ENCODE measurements at places on chromosomes 5 and 9.

GRCh38 chr9:110192531-110193261 lies 15.3 kb downstream of the C9orf152 start:
- peak; percentile 97 for DNase-seq

DNA sequence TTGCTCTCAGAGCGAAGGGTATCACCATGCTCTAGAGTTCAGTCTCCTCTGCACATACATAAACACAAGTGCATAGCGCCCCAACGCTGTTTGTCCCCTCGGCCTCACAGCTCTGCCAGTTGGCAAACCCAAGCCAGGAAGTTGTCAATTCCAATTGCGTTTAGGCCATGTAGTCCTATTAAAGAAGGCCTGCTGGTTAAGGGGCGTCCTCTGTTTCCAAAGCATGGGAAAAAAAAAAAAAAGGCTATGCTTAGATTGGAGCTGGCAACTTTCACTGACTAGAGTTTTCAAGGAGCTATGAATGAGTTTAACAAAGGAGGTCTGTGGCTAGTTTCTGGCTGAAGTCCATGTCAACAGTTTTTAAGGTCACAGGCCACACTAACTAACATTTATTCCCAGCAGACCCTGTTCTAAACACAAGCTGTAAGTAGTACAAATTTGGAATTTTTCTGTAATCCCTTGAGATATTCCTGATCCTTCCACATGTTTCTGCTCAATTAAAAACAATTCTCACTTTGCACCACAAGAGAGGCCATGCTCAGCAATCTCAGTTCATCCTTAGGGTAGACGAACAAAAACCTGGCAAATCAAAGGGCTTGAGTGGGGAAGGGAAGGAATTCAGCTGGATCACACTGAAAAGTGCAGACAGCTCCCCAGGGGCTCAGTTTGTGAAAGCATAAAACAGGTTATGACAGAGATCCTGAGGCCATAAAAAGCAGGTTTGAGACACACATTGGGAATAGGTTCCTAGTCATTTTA lies 187.7 kb downstream of the DENND1A start:
- DNase-seq, result peak; percentile 85

DNA sequence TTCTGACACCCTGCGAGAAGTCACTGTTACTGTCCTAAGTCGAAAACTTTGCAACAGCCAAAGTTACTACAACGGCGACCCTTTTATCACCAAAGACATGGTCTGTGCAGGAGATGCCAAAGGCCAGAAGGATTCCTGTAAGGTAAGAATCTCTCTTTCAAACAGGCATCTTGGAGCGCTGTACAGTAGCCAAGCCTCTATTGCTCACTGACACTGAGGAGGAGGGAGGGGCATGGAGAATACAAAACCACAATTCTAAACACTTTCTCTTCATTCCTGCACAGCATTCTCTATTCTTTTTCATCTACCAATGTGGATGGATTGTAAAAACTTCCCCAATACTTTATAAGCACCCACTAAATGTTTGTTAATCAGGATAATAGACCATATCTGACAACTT lies 7.4 kb downstream of the GZMK start:
- no peak for DNase-seq

DNA sequence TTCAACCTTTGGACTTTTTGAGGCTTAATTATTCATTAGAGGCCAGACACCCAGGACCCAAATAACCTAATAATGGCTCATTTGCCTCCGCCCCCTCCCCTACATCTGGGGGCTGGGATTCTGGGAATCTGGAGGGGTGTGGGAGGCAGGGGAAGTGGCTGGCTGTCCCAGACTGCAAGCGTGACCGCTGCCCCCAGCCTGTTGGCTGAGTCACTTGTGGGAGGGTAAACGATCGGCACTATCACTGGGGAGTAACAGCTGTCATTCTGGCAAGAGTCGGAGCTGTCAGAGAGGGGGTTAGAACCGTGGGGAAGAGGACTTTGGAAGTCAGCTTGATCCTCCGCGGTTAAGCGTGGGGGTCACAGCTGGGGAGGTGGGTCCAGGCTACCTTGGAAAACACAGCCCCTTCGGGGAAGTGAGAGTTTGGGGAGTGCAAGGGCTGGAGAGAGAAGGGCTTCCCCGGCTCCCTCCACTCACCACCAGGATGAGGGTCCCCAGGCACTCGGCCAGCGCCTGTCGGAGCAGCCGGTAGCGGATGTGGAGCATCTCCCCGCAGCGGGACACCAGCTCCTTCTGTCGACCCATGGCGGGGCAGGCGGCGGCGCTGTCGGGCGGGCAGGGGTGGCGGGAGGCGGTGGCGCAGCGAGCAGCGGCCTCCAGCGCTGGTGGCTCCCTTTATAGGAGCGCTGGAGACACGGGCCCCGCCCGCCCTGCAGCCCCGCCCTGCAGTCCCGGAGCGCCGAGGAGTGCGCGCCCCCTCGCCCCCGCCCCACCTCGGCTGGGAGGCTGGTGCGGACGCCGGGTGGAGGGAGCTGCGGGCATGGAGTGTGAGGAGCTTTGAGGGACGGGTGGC lies at the start of gene AQP3:
Gene AQP3, minus strand, starts transcription at position 648 of the 853 bp plus-strand sequence. Its CDS starts 63 bp downstream, at position 585.
- peak; percentile 76 for DNase-seq

DNA sequence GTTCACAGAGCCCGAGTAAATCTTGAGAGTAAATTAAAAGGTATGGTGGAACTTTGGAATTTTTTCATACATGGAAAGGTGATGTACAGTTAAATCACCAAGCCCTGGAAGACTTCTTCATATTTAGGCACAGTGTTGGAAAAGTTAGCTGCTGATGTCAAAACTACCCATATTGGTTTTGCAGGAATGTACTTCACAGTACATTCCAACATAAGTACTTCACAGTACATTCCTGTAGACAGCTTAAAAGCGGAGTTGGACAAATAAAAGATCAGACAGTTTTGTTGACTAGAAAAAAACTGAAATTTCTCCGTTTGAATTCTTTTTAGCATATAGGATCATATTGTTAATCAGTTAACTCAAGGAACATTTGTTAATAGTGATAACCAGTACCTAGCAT lies 1.8 kb downstream of the RANBP17 start:
- no peak for DNase-seq

DNA sequence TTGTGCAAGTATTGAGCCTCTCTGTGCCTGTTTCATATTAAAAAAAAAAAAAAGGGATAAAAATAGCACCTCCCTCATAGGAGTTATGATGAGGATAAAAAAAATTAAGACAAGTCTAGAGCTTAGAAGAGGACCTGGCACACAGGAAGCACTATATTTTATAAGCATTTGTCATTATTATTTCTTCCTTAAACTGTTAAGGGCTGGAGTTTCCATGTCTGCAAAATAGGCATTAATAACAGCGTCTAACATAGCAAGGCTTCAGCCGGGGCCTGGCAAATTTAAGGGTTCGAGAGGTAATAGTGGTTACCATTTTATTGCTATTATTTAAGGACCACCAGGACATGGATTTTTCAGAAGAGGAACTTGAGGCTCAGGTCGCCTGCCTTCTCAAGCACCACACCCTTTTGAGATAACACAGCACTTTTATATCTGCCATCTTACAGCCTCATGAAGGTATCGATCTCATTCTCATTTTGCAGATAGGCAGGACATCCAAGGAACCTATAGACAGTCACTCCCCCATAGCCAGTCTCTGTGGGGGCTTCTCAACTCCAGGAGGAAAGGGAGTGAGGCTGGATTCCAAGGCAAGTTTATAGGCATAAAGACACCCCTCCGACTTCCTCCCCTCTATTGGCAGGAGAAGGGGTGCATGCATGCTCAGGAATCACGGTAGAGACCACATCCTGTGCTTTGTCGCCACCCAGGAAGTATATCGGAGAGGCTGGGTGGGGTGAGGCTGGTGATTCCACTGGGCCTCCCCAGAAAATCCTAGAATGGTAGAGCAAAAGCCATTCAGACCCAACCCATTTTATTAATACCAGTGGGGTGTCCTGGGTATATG lies 2.4 kb downstream of the ANXA6 start:
- DNase-seq, result peak; percentile 16

GRCh38 chr5:171484460-171484899 lies 65.0 kb downstream of the FGF18 start:
- DNase-seq, result peak; percentile 56

DNA sequence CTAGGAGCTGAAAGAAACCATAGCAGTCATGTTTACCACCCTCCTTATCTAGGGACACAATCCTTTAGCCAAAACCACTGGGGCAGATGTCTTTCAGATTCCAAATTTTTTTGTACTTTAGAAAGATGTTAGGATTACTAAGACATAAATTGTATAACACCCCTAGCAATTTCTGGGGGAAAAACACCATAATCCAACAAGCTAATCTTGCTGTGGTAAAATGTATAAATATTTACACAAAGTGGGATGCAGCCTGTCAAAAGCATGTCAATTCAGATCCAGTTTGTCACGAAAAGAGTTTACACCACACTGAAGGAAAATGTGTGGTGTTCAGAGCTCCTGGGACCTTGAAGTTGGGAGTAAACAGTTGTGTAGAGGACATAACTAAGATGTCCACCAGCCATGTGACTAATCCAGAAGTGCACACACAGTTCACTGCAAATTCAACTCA lies 274.3 kb downstream of the ADAMTSL1 start:
- no peak for DNase-seq

- DNase-seq, result no peak
These were observed 284.5 kb downstream of the SPOCK1 start for GRCh38 chr5:137214446-137215189.

DNA sequence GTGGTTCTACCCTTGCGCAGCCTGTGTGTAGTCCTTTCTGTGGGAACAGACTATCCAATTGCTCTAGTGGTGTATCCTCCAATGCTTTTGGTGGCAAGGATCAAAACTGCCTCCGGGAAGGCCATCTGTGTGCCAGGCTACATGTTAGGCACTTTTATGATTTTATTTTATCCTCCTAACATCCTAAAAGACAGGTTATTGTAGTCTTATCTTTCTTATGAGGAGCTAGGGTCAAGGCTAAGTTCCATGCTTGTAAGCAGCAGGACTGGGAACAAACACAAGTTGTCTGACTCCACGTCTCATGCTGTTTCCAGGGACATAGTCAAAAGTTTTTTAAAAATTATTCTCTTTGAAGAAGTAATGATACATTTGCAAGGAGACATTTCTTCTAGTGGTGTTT lies 278.7 kb upstream of the ADAMTSL1 start:
- no peak for DNase-seq

GRCh38 chr5:150261231-150261630 lies 28.3 kb downstream of the CAMK2A start:
- no peak for DNase-seq

DNA sequence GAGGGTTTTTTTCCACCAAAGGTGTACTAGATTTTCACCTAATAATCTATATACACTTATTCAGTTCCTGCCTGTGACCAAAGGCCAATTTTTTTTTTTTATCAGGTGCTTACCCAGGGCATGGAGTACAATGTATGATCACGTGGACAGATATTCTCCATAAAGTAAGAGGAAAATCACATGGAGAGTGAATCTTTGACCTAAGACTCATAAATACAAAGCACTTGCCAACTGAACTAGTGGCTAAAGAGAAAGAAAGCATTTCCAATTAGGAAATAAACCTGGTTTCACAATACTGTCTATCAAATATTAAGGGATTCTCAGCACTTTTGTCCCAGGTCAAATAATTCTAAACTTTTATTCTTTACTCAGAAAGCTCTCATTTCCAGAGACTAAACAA lies 33.0 kb upstream of the CEP120 start:
- no peak for DNase-seq

GRCh38 chr5:39503155-39503554 lies 78.4 kb upstream of the DAB2 start:
- peak; percentile 75 for DNase-seq

DNA sequence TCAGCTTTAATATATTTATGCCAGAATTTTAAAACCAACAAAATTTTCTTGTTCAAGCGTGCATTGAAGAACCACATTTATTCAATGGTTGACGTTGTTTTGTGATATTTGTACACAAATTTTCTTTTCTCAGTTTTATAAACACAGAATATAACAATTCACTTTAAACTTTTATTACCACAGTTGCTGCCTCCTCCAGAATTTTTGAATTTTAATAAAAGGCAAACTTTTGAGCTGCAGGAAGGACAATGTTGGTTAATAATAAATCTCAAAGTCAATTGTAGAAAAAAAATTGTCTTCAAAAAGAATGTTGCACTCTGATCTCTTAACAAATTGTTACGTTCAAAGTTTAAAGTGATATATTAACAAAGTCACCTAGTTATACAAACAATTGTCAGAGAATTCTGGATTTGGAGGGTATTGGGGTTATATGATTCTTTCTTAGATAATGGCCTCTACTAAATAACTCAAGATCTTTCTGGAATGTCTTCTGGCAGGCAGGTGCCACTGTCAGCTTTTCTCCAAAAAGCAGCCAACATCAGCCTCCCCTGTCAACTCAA lies 60.5 kb downstream of the BAAT start:
- no peak for DNase-seq

DNA sequence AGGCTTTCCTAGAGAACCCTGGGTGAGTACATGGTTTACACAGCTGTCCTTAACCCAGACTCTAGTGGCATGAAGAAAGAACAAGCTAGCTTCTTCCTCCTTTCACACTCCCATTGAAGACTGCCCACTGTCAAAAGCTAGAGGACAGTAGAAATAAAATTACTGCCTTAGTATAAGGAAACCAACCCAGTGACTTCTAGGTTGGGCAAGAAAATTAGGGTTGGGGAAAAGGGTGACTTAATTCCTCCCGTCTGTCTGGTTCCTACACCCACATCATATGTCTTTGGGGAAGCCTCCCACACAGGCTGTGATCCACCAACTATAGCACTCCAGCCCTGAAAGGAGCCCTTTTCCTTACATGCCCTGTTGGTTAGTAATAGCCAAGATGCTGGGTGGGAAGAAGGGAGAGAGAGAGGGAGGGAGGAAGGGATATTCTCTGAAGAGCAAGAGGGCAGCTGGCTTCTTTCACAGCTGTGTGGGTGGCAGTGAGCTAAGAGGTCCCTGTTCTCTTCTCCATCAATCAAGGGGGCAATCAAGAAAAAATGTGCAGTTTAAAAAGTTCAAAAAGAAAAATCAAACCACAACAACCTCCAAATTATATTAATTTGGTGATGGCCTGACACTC lies 21.7 kb downstream of the HBEGF start:
- no peak for DNase-seq

- no peak for DNase-seq
These were observed 34.1 kb downstream of the COL15A1 start for GRCh38 chr9:98977813-98978212.

- no peak for DNase-seq
These were observed 123.3 kb upstream of the MVB12B start for GRCh38 chr9:126203313-126203712.

DNA sequence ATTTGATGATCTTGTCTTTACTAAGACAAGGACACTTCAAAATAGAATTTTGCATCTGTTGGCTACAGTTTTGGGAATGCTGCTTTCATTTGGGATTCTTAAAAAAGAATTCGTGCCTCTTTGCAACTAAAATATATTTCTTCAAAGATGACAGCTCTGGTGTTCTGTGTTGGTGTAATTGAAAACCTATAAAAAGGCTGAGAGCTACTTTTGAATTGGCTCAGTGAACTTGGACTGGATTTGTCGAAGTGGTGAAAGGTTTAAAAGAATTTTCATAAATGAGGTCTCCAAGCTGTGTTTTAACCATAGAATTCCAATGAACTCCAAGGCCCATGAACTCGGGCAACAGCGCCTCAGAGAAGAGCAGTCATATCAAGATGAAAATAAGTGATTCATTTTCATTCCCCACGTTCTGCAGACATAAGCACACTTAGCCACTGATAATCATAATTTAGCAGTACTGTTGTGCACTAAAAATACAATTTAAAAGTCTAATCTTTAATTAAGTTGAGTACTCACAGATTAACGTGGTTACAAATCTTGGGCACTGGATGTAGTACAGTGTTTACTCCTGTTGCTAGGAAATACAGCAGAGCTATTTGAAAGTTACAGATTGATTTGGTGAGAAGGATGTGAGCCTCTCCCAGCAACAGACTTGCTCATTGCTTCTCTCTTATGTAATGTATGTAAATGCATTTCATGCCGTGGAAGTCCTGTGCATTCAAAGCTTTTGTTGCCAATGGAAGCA lies 10.9 kb downstream of the SNCAIP start:
- DNase-seq, result peak; percentile 76

All from muscle of leg (tissue), 16 donors.